Fibroblast of skin of left quadriceps (primary cell): ENCODE measurements at places on chromosomes 4 and X.

- DNase-seq, result no peak
These were observed 103.5 kb downstream of the GPR143 start for GRCh38 chrX:9662148-9662547.

DNA sequence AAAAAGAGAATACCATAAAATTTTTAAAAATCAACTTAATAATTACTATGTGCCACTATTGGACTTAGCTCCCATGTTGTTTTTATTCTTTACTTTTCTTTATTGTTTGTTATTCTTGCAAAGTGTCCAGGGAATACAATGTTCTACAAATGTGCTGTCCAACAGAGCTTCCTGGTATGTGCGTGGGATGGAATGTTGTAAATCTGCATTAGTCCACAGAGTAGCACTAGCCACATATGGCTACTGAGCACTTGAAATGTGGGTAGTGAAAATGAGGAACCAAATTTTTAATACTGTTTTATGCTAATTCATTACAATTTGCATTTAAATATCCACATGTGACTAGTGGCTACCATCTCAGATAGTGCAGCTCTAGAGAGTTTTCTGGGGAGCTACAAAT, 14.3 kb upstream of the CORIN start:
- peak; percentile 47 for DNase-seq

DNA sequence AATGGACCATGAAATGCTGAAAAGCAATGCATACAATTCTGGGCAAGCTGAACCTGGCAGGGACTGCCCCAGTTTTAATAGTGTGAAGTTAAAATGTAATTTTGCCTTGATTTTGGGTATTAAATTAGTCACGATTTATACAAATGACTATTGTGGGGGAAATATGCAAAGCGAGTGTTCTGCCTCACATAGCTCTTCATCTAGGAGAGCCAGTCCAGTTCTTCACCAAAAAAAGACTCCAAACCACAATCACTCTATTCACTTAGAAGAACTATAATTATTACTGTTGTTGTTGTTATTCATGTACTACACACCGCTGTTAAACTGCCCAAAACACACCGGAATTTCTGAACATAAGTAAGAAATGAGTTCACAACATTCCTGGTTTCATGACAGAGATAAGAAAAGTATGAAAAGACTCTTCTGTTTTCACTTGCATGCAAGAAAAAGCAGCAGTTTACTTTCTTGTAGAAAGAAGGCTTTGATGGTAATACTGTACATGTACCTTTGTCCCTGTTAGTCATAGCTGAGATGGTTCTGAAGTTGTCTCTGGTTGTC, 101.9 kb downstream of the QRFPR start:
- DNase-seq, result no peak

DNA sequence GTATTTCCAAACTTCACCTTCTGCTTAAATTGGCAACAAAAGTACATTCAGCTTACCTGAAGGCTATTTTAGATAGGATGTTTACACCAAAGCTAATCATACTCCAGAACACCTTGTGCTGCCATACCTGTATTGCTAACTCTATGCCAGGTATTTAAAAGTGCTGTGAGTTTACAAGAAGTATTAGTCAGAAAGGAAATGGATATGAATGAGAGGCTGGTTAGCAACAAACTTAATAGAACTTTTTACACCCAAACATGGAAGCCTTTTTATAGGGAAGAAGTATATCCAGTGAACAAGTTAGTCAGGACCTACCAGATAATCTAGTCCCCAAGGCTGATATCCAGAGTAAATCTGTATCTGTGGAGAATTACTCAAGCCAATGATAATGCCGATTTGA, 131.2 kb upstream of the SPRY1 start:
- DNase-seq, result no peak

- no peak for DNase-seq
These were observed 55.9 kb upstream of the BMP2K start for GRCh38 chr4:78720204-78720603.

DNA sequence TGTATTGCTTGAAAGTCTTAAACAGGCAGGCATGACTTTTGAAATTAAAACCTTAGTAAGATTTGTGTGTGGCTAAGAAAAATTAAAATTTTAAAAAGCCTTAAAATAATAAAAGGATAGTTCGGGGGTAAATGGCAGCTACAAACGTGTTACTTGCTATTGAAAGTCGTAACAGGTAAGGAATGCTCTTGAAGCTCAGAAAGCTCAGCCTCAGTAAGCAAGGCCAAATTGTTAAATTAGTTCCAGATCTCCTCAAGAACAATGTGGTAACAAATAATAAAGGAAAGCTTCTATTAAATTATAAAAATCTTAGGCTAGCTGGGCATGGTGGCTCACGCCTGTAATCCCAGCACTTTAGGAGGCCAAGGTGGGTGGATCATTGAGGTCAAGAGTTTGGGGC, 25.5 kb downstream of the PRMT9 start:
- no peak for DNase-seq
